ENCODE measurements at places on chromosomes 4 and X. TPM values are rescaled to one million over a fixed set of nuclear protein-coding genes. Genes with fewer than 3 reads are reported as not detected.

NFKB1 gene
- 23.6 TPM for total RNA-seq

MID1IP1 gene
- 20.8 TPM for total RNA-seq

MAGEB5 gene
- not detected for total RNA-seq

FRMD7 gene
- not detected for total RNA-seq

XAGE2 gene
- total RNA-seq, result not detected

SSX1 gene
- not detected for total RNA-seq

GPR82 gene
- not detected for total RNA-seq

GPR50 gene
- total RNA-seq, result not detected

P2RY4 gene
- total RNA-seq, result not detected

CT45A3 gene
- total RNA-seq, result not detected

MAGEA2 gene
- total RNA-seq, result not detected

MAP7D3 gene
- total RNA-seq, result 21.7 TPM

NAT8L gene
- not detected for total RNA-seq

- H3K4me3 ChIP-seq, result no peak overlapping the region
- H3K27me3 ChIP-seq, result no peaks in the 10 kb centered on the region
- DNase-seq, result no peak
- H3K4me1 ChIP-seq, result peaks cover 1% of the 10 kb centered on the region
Observed at GRCh38 chr4:7746351-7747061, 193.2 kb downstream of the AFAP1 start.

- DNase-seq, result no peak
- no peak overlapping the region for H3K4me3 ChIP-seq
- no peaks in the 10 kb centered on the region for H3K36me3 ChIP-seq
- no peaks in the 10 kb centered on the region for H3K4me1 ChIP-seq
- H3K27ac ChIP-seq, result no peak overlapping the region
Observed at GRCh38 chr4:185672151-185672550, 136.8 kb upstream of the PDLIM3 start.

GRCh38 chr4:6199422-6199921 lies 877 bp downstream of the JAKMIP1 start:
- no peaks in the 10 kb centered on the region for H3K4me1 ChIP-seq
- no peak overlapping the region for H3K27ac ChIP-seq
- no peaks in the 10 kb centered on the region for H3K36me3 ChIP-seq
- no peak for DNase-seq
- H3K4me3 ChIP-seq, result no peak overlapping the region

DNA sequence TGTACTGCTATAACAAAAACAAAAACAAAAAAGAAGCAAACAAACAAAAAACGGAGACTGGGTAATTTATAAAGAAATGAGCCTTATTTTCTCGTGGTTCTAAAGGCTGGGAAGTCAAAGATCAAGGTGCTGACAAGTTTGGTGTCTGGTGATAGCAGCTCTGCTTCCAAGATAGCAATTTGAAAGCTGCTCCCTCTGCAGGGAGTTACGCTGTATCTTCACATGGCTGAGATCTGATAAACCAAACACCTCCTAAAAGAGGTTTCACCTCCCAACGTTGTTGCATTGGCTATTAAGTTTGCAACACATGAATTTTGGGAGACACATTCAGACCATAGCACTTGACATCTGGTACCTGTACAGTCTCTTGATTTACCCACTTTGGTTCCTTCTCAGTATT lies 854.2 kb downstream of the CENPC start:
- H3K36me3 ChIP-seq, result no peaks in the 10 kb centered on the region
- no peaks in the 10 kb centered on the region for H3K4me1 ChIP-seq
- no peaks in the 10 kb centered on the region for H3K27me3 ChIP-seq
- no peak overlapping the region for H3K27ac ChIP-seq
- no peak overlapping the region for H3K4me3 ChIP-seq

DNA sequence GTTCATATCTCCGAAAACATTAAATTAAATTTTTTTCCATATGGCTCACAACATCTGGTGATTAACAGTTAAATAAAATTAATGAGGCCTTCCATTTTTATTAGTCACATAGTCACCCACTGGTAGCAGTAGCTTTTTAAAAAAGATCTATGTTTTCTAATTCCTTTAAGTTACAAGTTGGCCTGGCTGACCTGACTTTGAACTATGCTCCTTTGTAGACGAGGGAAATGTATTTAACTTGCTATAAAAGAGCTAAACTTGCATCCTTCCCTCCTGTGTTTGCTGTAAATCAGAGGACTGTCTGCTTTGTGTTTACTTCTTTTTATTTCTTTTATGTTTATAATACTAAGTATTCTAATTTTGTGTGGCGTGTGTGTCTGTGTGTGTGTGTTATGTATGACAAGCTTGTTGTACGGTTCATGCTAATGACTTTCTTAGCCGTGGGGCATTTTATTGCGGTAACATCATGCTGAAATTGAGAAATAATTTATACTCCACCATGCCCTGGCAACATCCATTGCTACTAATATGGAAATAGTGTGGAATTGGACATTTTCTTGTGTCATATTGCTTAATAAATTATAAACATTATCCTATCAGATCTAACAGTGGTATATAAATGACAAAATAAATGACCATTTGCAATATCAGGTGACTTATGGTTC lies 241.7 kb downstream of the SNCA start:
- no peak overlapping the region for H3K27ac ChIP-seq
- H3K4me1 ChIP-seq, result no peaks in the 10 kb centered on the region
- H3K4me3 ChIP-seq, result no peak overlapping the region

GRCh38 chrX:1434871-1435240 lies 17.9 kb downstream of the ASMTL start:
- no peak overlapping the region for H3K27ac ChIP-seq
- H3K36me3 ChIP-seq, result peaks cover 34% of the 10 kb centered on the region
- no peak for DNase-seq
- H3K4me3 ChIP-seq, result no peak overlapping the region
- no peaks in the 10 kb centered on the region for H3K4me1 ChIP-seq

GRCh38 chr4:179817317-179817716 lies 2375.1 kb upstream of the AGA start:
- no peaks in the 10 kb centered on the region for H3K4me1 ChIP-seq
- H3K36me3 ChIP-seq, result no peaks in the 10 kb centered on the region
- no peak overlapping the region for H3K27ac ChIP-seq
- H3K4me3 ChIP-seq, result no peak overlapping the region
- no peaks in the 10 kb centered on the region for H3K27me3 ChIP-seq

DNA sequence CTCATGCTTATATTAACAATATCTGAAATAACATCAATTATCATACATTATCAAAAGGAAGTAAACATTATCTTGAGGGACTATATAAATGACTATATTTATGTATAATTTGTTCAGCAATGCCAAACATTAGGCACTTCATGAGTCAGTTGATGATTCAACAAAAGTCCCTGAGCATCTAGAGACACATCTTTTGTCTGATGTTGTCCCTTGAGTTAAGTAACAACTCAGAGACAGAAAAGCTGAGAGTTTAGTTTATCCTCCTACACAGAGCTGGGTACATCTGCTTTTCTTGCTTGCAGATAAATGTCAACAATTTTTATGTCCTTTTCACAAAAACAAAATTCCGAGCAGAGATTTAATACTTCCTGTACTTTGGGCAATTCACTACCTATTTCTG lies 311.1 kb downstream of the INPP4B start:
- no peak overlapping the region for H3K27ac ChIP-seq
- H3K27me3 ChIP-seq, result no peaks in the 10 kb centered on the region
- peak; percentile 45 for DNase-seq
- no peak overlapping the region for H3K4me3 ChIP-seq
- H3K4me1 ChIP-seq, result no peaks in the 10 kb centered on the region
- no peaks in the 10 kb centered on the region for H3K36me3 ChIP-seq

DNA sequence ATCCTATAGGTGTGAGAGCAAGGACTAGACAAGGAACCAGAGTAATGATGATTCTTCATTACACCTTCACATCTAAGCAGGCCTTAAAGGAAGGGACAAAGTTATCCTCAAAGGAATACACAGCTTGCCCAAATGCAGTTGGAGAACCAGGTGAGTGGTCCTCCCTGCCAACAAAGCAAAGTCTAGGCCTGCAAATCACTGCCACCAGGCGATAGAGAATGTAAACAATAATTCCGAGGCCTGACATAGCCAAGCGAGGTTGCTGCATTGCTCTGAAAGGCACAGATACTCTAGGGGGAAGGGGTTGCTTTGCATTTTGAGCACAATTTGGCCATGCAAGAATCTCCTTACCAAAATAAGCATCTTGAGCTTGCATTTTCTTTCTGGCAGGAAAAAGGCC lies 178.2 kb upstream of the FAT1 start:
- no peaks in the 10 kb centered on the region for H3K36me3 ChIP-seq
- no peak for DNase-seq
- H3K4me1 ChIP-seq, result peaks cover 19% of the 10 kb centered on the region
- no peak overlapping the region for H3K27ac ChIP-seq
- no peak overlapping the region for H3K4me3 ChIP-seq
- H3K27me3 ChIP-seq, result no peaks in the 10 kb centered on the region

DNA sequence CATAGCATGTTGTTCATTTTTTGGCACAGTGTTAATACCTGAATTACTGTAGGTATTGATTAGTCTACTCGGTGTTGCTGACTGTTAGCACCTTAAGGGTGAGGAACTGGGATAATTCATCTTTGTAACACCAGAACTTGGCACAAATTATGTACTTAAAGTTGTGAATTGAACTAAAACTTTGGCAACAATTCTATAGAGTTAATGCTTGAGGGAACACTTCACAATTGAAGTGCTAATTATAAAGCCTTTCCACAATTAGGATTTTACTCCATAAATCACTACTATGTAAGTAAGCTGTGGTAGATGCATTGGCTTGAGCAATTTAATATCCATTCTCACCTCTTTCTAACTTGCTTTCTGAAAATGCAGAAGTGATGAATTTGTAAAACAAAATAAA lies 686.7 kb downstream of the PDHA2 start:
- H3K27me3 ChIP-seq, result no peaks in the 10 kb centered on the region
- H3K36me3 ChIP-seq, result no peaks in the 10 kb centered on the region
- no peak overlapping the region for H3K4me3 ChIP-seq
- no peak for DNase-seq

DNA sequence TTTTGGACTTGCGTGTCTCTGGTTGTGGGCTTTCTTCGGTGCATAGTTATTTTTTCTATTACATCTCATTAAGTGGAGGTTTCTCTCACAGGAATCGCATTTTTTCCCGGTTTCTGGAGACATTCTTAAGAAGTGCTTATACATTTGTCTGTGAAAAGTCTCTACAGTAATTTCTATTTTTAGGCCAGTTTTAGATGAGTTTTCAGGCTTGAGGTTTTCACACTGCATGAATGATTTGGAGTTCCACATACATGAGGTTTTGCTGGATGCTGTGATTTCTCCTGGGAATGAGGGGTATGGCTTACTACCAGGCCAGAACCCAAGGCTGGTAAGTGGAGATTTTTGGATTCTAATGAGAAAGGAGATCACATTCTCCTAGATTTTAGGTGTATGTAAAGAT lies 422.6 kb upstream of the SLIT2 start:
- no peaks in the 10 kb centered on the region for H3K27me3 ChIP-seq
- no peaks in the 10 kb centered on the region for H3K36me3 ChIP-seq
- no peak overlapping the region for H3K27ac ChIP-seq
- DNase-seq, result no peak

- H3K36me3 ChIP-seq, result peaks cover 18% of the 10 kb centered on the region
- H3K4me1 ChIP-seq, result no peaks in the 10 kb centered on the region
- no peak overlapping the region for H3K27ac ChIP-seq
- DNase-seq, result no peak
- H3K4me3 ChIP-seq, result no peak overlapping the region
Observed at GRCh38 chr4:94214703-94215319, 7.1 kb downstream of the SMARCAD1 start.

DNA sequence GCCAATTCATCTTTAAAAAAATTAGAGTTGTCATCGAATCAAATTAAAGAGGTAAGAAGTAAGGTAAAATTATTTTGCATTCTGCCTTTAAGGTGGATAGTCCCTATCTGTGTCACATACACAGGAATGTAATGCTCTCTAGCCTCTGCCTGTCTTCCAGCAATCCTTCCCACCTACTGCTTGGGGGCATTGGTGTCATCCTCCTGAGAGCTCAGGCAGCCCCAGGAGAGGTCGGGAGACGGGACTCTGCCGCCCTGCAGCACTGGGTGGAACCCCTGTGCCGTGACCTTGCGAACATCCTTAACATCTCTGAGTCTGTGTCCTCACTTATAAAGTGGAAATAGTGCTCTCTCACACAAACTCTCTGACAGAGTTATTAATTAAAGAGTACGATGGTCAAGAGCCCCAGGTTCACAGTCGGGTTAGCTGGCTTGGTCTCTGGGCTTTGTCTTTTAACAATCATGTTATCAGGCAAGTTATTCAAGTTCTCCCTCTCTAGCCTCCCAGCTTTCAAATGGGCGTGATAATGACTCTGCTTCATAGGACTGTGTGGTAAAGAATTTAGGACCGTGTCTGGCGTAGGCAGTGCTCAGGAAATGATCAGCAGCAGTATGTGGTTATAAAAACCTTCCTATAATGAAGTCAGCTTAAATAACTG lies 10.2 kb downstream of the TLR3 start:
- H3K27me3 ChIP-seq, result no peaks in the 10 kb centered on the region
- no peak overlapping the region for H3K27ac ChIP-seq
- no peak for DNase-seq
- H3K4me3 ChIP-seq, result no peak overlapping the region
- H3K4me1 ChIP-seq, result no peaks in the 10 kb centered on the region

GRCh38 chrX:112643721-112644120 lies 36.0 kb downstream of the LHFPL1 start:
- H3K27me3 ChIP-seq, result no peaks in the 10 kb centered on the region
- no peak overlapping the region for H3K27ac ChIP-seq
- 0 out of 2 replicates have a peak, but pooled peaks cover 2% of the 10 kb centered on the region for H3K4me1 ChIP-seq

GRCh38 chr4:173538148-173538908 lies 8.3 kb upstream of the HAND2 start:
- H3K4me3 ChIP-seq, result no peak overlapping the region
- H3K4me1 ChIP-seq, result no peaks in the 10 kb centered on the region
- no peak for DNase-seq
- H3K27ac ChIP-seq, result no peak overlapping the region

GRCh38 chr4:76984788-76985211 lies 35.2 kb downstream of the SEPTIN11 start:
- DNase-seq, result peak; percentile 100
- H3K27me3 ChIP-seq, result no peaks in the 10 kb centered on the region
- no peak overlapping the region for H3K4me3 ChIP-seq
- peaks cover 34% of the 10 kb centered on the region for H3K4me1 ChIP-seq
- peaks cover 3% of the 10 kb centered on the region for H3K36me3 ChIP-seq
- peak overlapping the region; percentile 12 for H3K27ac ChIP-seq

- H3K4me1 ChIP-seq, result no peaks in the 10 kb centered on the region
- no peaks in the 10 kb centered on the region for H3K27me3 ChIP-seq
- no peak for DNase-seq
Observed at GRCh38 chr4:68960294-68961163, 8.9 kb upstream of the UGT2A3 start.

GRCh38 chrX:8861908-8862307 lies 60.7 kb upstream of the FAM9A start:
- H3K4me1 ChIP-seq, result no peaks in the 10 kb centered on the region
- DNase-seq, result no peak
- H3K36me3 ChIP-seq, result no peaks in the 10 kb centered on the region
- no peak overlapping the region for H3K27ac ChIP-seq
- peaks cover 3% of the 10 kb centered on the region for H3K27me3 ChIP-seq

GRCh38 chrX:154730253-154730891 lies 20.5 kb downstream of the GAB3 start:
- peaks cover 33% of the 10 kb centered on the region for H3K4me1 ChIP-seq
- H3K27me3 ChIP-seq, result no peaks in the 10 kb centered on the region
- H3K4me3 ChIP-seq, result no peak overlapping the region

GRCh38 chr4:93157986-93158385 lies 670.6 kb upstream of the ATOH1 start:
- no peaks in the 10 kb centered on the region for H3K36me3 ChIP-seq
- no peak overlapping the region for H3K4me3 ChIP-seq
- H3K27me3 ChIP-seq, result no peaks in the 10 kb centered on the region
- no peaks in the 10 kb centered on the region for H3K4me1 ChIP-seq
- peak; percentile 1 for DNase-seq

Measured in IMR-90 (cell line).